ENCODE measurements at places on chromosomes 3 and 15. TPM values are rescaled to one million over a fixed set of nuclear protein-coding genes. Genes with fewer than 3 reads are reported as not detected.

- no peak for DNase-seq
- H3K4me3 ChIP-seq = no peak overlapping the region
- H3K4me1 ChIP-seq = peaks cover 5% of the 10 kb centered on the region
- peaks cover 2% of the 10 kb centered on the region for H3K27me3 ChIP-seq
Observed at GRCh38 chr3:126488185-126488584, 12.5 kb upstream of the ZXDC start.

- no peaks in the 10 kb centered on the region for H3K27me3 ChIP-seq
- H3K4me3 ChIP-seq = no peak overlapping the region
- H3K4me1 ChIP-seq = no peaks in the 10 kb centered on the region
- no peak overlapping the region for H3K27ac ChIP-seq
- no peak for DNase-seq
Observed at GRCh38 chr3:169562988-169563774, 100.3 kb downstream of the MECOM start.

GRCh38 chr3:177026505-177027277 is 170.6 kb downstream of the TBL1XR1 start:
- peaks cover 19% of the 10 kb centered on the region for H3K36me3 ChIP-seq
- no peaks in the 10 kb centered on the region for H3K27me3 ChIP-seq
- DNase-seq = peak; percentile 67
- peak overlapping the region; percentile 1 for H3K27ac ChIP-seq

The ATP10A gene
- total RNA-seq = 36.6 TPM

GRCh38 chr3:37040231-37040630 is 46.9 kb downstream of the MLH1 start:
- DNase-seq = peak; percentile 38
- H3K36me3 ChIP-seq = peaks cover 25% of the 10 kb centered on the region
- H3K27ac ChIP-seq = no peak overlapping the region
- H3K4me1 ChIP-seq = no peaks in the 10 kb centered on the region
- H3K27me3 ChIP-seq = no peaks in the 10 kb centered on the region

DNA sequence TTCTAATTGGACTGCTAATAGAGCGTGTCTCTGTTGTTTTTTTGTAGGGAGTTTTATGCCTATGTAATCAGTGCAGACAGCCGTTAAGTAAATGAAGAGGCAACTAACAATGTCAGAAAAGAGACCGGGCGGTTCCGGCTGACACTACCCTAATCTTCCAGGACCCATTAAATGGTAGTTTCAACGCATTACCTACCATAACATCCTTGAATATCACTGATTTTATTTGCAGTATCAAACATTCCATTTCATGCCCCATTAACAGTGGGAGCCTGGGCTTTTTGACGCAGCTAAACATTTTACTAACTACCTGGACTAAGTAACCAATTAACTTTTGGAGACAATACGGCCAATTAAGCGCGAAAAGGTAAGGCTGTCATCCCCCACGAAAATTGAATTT is 832.9 kb upstream of the NR2F2 start:
- no peaks in the 10 kb centered on the region for H3K36me3 ChIP-seq
- H3K4me3 ChIP-seq = no peak overlapping the region
- no peaks in the 10 kb centered on the region for H3K27me3 ChIP-seq
- no peak overlapping the region for H3K27ac ChIP-seq

The STARD5 gene
- 5.5 TPM for total RNA-seq

- peaks cover 21% of the 10 kb centered on the region for H3K4me1 ChIP-seq
- H3K27ac ChIP-seq = peak overlapping the region; percentile 72
- no peaks in the 10 kb centered on the region for H3K27me3 ChIP-seq
- peak; percentile 99 for DNase-seq
Observed at GRCh38 chr3:188796122-188796631, 375.6 kb upstream of the TPRG1 start.

The CD80 gene
- total RNA-seq = not detected

The DPPA2 gene
- total RNA-seq = 0.48 TPM
